ENCODE measurements at places on chromosomes 3 and 15.

GRCh38 chr3:11413071-11413470 lies 140.9 kb downstream of the ATG7 start:
- no peaks in the 10 kb centered on the region for H3K4me1 ChIP-seq
- no peak overlapping the region for H3K27ac ChIP-seq
- no peak for DNase-seq
- no peaks in the 10 kb centered on the region for H3K36me3 ChIP-seq
- no peak overlapping the region for H3K4me3 ChIP-seq

DNA sequence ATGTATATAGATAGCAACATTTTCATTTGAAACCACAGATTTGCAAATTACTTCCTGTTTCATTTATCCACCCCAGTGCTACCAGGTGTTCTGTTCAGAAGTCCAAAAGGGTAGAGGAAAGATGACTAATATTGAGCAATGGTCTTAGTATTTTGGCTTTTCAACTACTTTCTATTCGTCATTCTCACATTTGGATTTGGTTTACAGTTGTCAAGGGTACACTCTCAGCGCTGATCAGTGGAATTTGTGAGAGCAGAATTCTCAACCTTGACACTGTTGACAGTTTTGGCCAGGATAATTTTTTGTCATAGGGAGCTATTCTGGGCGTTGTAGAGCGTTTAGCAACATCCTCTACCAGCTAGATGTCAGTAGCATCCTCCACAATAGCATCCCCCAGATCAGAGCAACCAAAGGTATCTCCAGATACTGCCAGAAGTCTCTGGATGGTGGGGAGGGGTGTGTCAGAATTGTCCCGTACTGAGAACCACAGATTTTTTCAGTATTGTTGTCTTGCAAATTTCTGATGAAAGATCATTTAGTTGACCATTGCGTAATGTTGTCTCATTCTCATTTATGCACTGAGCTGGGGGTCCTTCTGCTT lies 4.2 kb downstream of the HMCES start:
- no peak for DNase-seq
- H3K36me3 ChIP-seq: no peaks in the 10 kb centered on the region
- peaks cover 28% of the 10 kb centered on the region for H3K4me1 ChIP-seq
- peak overlapping the region; percentile 79 for H3K27ac ChIP-seq
- no peaks in the 10 kb centered on the region for H3K27me3 ChIP-seq
- peak overlapping the region; percentile 22 for H3K4me3 ChIP-seq

DNA sequence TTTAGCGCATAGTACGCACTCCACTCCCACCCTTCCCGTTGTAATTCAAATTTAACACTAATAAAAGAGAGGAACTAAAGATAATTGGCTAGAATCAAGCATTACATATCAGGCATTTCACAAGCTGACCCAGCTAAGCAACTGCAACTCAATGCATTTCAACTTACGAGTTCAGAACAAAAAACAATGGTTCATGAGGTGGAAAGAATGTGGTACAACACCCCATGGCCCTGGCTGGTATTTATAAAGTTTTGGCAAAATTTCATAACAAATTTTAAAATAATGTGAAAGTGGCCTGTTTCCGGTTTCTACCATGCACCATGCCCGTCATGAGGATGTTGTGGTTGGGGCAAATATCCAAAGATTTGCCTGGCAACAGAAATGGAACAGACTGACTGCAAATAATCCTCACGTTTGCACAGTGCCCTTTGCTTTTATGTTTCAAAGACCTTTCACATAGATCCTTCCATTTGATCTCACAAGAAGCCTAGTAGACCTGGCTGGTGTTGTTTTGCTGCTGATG lies 455.3 kb upstream of the NR2F2 start:
- no peak overlapping the region for H3K4me3 ChIP-seq

DNA sequence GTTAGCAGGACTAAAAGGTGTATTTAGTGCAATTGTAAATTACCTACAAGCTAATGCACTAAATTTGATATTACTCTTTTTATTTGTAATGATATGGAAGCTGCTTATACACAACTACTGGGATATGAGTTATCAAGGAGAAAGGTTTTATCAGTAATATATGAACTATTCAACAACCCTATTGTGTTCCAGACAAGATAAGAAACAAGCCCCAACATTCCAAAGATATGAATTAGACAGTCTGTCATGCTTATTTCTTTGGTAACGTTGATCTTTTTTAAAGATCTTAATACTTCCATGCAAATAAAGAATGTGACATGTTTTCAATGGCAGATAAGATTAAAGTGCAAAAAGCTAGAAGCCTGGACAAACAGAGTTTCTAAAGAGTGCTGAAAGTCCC lies 314.0 kb upstream of the THBS1 start:
- no peak for DNase-seq
- H3K4me1 ChIP-seq: peaks cover 10% of the 10 kb centered on the region
- no peak overlapping the region for H3K4me3 ChIP-seq

DNA sequence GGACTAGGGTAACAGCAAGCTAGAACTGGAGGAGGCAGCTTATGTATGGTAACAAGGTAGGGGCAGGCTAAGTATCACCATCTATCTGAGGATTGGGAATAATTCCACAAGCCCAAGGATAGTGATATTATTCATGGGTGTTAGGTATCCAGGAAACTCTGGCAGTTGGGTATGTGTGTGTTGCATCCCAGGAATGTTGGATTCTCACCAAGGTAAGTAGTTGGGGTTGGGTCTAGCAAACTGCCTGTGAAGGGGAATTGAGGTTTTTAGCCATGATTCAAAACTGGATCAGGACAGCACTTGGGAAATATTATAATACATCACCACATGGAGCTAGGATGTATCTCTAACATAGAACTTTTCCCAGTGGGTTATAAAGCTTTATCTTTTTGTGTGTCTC lies 626.4 kb upstream of the GOLIM4 start:
- H3K36me3 ChIP-seq: no peaks in the 10 kb centered on the region
- no peaks in the 10 kb centered on the region for H3K4me1 ChIP-seq
- H3K27ac ChIP-seq: no peak overlapping the region
- no peak overlapping the region for H3K4me3 ChIP-seq
- no peak for DNase-seq

DNA sequence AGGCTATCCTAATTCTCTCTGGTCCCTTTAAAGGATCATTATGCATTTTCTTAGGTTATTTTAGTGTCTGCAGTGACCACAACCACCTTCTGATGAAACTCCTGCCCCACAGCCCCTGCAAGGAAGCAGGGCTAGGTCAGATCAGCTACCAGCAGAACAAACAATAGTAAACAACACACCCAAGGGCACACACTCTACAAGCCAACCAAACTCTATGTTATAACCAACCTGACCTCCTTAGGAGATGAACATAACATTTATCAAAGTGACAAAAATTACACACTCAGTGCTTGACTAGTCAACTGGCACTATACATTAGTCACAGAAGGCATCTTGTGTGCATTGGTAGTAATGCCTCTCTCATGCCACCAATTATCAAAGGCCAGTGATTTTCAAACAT lies 17.3 kb downstream of the DENND6A start:
- peaks cover 4% of the 10 kb centered on the region for H3K4me1 ChIP-seq
- H3K4me3 ChIP-seq: no peak overlapping the region
- no peaks in the 10 kb centered on the region for H3K36me3 ChIP-seq

DNA sequence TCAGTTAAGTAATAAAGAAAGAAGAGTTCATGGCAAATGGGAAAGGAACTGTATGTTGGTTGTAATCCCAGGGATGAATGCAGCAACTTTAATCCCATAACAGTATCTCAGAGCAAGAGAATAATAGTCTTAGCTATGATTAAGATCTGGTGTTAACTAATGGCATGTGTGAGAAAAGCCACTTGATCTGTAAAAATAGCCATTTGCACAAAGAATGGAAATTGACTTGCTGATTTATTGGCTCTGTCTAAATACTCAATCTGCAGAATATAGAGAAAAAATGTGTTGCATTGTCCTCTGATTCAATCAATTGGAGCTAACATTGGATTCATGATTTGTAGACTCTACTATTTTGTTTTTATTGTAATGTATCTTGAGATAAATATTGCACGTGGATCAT lies 987.0 kb downstream of the NSUN3 start:
- no peaks in the 10 kb centered on the region for H3K4me1 ChIP-seq
- no peak overlapping the region for H3K27ac ChIP-seq
- DNase-seq: no peak
- no peaks in the 10 kb centered on the region for H3K36me3 ChIP-seq
- H3K27me3 ChIP-seq: no peaks in the 10 kb centered on the region
- H3K4me3 ChIP-seq: no peak overlapping the region

DNA sequence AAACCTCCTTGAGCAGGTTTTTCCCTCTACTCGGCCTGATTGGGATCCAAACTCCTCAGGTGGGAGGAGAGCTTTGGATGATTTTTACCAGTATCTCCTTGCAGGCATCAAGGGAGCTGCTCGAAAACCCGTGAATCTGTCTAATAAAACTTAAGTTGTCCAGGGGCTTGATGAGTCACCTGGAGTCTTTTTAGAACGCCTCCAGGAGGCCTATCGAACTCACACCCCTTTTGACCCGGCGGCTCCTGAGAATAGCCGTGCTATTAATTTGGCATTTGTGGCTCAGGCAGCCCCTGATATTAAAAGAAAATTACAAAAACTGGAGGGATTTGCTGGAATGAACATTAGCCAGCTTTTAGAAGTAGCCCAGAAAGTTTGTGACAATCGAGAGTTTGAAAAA lies 41.6 kb downstream of the ZBTB11 start:
- DNase-seq: no peak
- no peak overlapping the region for H3K27ac ChIP-seq
- H3K36me3 ChIP-seq: no peaks in the 10 kb centered on the region
- H3K4me1 ChIP-seq: no peaks in the 10 kb centered on the region
- no peaks in the 10 kb centered on the region for H3K27me3 ChIP-seq

DNA sequence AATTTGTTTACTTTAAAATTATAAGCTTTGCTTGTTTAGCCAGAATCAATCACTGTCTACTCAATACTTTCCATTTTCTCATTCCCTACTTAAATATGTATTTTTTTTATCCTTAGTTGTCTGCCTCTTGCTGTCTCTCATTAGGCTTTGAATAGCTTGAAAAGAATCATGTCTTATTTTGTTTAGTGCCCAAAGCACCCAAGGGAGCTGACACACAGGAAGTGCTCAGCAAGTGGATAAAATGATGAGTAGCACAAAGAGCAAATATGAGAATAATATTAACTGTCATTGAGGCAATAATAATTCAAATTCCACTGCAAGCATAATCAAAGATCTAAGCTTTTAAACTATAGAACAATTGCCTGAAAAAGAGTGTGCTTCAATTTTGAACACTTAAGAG lies 19.0 kb upstream of the IL1RAP start:
- no peak overlapping the region for H3K27ac ChIP-seq
- H3K4me1 ChIP-seq: no peaks in the 10 kb centered on the region
- no peak for DNase-seq
- no peaks in the 10 kb centered on the region for H3K27me3 ChIP-seq
- H3K4me3 ChIP-seq: no peak overlapping the region
- no peaks in the 10 kb centered on the region for H3K36me3 ChIP-seq

DNA sequence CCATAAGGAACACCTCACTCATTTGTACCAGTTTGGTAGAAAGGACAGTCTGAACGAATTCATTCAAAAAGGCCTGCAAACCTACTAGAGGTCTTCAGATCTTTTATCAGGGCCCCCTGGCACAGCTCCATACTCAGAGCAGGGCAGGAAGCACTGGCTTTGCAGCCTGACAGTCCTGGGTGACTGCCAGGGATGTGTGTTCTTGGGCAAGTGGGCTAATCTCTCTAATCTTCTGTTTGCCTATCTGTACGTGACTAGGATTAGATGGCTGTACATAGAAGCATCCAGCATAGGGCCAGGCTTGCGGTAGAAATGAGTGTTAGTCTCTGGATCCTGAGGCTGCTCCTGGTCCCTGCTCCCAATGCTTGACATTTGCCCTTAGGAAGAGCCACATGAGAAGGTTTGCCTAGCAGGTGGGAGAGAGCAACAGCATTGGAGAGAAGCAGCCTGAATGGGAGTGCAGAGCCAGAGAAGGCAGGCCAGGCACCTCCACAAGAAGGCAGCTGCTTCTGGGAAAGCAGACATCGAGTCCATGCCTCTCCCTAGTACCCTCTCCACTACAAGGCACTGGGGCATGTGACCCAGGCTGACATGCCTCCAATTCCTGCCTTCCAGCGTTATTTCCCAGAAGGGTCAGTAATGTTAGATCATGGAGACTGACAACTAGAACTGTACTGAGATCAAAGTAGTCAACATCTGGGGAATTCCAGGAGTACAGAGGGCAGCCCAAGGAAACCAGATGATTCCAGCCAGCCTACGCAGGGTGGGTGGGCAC lies 1.0 kb upstream of the CXCR6 start:
- H3K4me1 ChIP-seq: no peaks in the 10 kb centered on the region
